Amniotic stem cell (primary cell): ENCODE measurements at places on chromosomes 4 and X.

GRCh38 chrX:9285342-9285771 is 179.5 kb upstream of the TBL1X start:
- no peak for DNase-seq

- DNase-seq, result no peak
These were observed 37.3 kb downstream of the SAT1 start for GRCh38 chrX:23820235-23820782.

DNA sequence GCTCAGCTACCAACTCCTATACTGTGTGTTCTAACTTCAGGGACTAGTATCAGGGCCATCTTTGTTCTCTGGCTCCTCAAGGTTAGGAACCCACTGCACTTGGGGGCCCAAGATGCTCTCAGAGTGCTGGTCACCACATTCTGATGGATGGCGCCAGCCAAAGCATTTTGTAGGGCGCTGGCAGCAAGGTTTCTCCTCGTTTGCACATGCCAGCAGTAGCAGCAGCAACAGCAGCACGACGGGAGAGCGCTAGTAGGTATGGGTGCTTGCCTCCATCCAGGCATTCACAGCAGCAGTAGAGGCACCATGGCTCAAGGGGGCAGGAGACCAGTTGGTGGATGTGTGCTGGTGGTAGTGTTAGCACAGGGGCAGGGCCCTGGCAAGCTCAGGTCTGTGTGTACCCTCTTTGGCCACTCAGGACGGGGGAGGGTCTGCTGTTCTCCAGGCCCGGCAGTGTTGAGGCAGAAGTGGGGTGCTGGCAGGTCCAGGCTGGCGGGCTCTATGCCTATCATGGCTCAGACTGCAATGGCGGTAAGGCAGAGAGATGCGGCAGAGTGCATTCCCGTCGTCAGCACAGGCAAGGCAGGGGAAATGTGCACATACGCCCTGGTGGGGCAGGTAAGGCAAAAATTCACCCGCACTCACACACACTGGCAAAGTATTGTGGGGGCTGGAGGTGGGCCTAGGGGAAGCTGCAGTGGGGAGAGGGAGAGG is 56.6 kb downstream of the SERPINA7 start:
- DNase-seq, result no peak

DNA sequence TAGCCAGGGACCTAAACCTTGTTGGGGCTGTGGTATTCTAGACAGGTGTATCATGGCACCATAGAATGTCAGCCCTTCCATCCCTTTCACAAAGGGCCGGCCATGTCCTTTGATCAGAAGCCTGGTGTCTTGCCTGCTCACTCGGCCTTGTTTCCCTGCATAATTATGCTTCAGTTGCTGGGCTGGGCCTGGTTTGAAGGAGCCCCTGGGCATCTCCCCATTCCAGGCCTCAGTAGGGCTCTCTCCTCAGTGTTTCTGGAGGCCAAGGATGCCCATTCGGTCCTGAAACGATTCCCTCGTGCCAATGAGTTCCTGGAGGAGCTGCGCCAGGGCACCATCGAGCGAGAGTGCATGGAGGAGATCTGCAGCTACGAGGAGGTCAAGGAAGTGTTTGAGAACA is 4.5 kb downstream of the PRRG3 start:
- DNase-seq, result no peak

- no peak for DNase-seq
These were observed 22.8 kb downstream of the RPL9 start for GRCh38 chr4:39435659-39436563.

DNA sequence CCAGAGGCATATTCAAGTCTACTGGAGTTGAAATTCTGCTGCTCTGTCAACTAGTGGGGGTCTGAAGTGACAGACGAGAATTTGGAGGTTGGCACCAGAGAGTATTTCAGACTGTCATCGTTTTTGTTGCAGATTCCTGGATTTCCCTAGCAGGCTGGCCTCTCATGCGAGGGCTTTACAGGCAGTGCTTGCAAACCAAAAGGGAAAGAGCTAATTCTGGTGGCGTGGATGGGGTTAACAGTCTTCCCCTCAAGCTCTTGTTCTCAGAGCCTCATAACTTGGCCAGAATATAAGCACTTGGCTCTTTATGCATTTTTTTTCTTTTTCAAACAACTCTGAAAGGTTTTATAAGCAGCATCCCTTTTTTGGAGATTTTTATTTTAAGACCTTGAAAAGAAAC is at the start of gene SPARCL1:
Gene SPARCL1, minus strand, starts transcription at position 190 of the 400 bp plus-strand sequence. CDS start 29,802 bp downstream, outside the sequence.
- no peak for DNase-seq

DNA sequence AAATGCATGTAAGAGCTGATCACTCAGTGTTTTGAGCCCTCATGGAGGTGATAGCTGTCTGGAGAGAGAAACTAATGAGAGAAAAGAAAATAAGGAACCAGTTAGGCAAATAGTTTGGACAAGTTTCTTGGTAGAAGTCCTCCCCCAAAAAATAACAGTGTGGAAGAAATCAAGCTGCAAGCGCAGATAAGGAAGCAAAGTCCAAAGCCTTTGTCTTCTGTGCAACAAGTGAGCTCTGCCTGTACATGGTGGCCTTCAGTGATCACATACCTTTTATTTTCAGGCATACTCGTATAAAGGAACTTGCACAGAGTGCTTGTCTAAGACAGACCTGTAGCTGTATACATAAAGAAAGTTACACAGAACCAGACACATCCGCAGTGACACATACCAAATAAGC is 2.5 kb upstream of the UGT2A3 start:
- no peak for DNase-seq

- no peak for DNase-seq
These were observed 4.0 kb upstream of the ZNF518B start for GRCh38 chr4:10461091-10461849.

- no peak for DNase-seq
These were observed 1934.9 kb downstream of the ARAP2 start for GRCh38 chr4:34309383-34309906.

DNA sequence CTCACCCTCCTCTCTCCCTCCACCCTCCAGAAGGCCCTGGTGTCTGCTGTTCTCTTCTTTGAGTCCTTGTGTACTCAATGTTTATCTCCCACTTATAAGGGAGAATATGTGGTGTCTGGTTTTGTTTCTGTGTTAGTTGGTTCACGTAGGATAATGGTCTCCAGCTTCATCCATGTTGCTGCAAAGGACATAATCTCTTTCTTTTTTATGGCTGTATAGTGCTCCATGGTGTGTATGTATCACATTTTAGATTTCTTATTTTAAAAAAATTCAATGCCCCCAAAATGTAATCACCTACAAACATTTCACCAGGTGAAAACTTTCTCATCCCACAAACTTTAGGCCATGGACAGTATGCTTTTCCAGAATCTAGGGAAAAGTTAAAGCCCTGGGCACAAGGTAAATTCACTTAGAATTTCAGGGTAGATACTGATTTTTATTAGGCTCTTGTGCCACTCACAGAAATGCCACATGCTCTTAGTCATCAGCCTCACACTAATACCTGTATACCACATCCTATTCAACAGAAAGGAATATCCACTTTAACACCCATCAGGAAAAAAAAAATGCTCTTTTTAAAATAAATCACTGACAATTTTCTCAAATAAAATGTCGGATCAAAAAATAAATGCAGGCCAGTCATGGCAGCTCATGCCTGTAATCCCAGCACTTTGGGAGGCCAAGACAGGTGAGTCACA is 104.8 kb upstream of the ENPP6 start:
- no peak for DNase-seq

- DNase-seq, result no peak
These were observed 460.6 kb downstream of the NAF1 start for GRCh38 chr4:162706051-162706450.

DNA sequence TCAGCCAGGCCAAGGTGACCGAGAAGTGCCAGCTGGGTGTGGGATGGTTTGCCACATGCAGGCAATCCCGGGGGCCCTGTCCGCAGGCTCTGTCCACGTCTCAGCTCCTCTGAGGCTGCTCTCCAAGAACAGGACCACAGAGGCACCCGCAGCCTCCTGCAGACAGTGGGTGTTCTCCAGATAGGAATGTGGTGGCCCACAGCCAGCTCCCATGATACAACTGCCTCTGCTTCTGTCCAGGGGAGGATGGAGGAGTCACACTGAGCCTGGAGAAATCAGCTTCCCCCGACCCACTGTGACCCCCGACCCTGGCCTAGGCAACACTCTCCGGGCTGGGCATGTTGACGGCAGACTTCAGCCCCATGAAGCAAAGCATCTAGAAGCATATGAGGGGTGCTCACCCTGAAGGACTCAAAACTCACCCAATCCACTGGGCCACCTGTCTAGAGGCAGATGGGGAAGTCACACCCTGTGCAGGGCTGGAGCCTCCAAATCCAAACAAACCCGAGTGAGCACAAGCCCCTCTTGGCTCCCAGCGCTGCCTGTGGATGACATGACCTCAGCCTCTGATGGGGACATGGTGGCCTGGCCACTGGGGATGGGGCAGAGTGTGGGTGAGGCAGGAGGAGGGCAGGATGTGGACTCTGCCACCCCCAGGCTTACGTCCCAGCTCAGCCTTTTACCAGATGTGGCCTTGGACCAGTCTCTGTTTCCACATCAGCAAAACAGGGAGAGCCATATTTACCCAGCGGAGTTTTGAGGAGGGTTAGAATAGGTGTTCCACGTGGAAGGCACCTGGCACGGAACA is 102.3 kb downstream of the PSAPL1 start:
- peak; percentile 31 for DNase-seq

DNA sequence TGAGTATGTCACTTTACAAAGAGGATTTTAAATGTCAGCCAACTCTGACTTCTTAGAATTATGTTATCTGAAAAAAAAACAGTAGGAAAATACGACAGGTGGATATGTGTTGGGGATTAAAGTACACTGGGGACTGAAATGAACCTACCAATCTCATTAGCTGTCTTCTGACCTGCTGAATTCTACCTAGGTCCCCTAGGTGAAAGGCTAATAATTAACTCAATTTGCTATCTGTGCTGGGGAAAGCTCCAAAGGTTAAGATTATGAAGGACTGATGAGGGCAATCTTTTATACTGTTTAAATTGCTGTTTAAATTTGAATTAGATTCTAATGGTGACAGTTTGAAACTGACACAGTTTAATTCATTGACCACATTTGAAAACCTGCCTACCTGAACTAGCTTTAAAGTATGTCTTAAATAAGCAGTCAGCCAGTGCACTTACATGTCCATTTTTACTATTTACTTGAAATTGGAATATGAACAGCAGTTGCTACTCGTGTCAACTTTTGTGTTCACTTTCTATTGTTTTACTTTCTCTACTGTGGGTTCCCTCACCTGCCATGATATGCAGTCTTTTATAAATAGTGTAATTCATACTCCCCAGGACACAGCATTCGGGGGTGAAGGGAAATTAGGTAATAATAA is 977.3 kb downstream of the C4orf33 start:
- DNase-seq, result no peak
